ENCODE measurements at places on chromosomes 12 and 14.
A peak's percentile ranks its signal among the peaks of the same experiment; 100 is the strongest.

GRCh38 chr14:31070431-31070830, 44.3 kb upstream of the STRN3 start:
- DNase-seq: no peak

GRCh38 chr14:100788942-100789341, 37.0 kb upstream of the MEG3 start:
- DNase-seq: no peak

GRCh38 chr12:89384050-89384758, 31.9 kb upstream of the DUSP6 start:
- DNase-seq: peak; percentile 88

- no peak for DNase-seq
Measured at GRCh38 chr14:96844857-96845570, 47.8 kb downstream of the VRK1 start.

DNA sequence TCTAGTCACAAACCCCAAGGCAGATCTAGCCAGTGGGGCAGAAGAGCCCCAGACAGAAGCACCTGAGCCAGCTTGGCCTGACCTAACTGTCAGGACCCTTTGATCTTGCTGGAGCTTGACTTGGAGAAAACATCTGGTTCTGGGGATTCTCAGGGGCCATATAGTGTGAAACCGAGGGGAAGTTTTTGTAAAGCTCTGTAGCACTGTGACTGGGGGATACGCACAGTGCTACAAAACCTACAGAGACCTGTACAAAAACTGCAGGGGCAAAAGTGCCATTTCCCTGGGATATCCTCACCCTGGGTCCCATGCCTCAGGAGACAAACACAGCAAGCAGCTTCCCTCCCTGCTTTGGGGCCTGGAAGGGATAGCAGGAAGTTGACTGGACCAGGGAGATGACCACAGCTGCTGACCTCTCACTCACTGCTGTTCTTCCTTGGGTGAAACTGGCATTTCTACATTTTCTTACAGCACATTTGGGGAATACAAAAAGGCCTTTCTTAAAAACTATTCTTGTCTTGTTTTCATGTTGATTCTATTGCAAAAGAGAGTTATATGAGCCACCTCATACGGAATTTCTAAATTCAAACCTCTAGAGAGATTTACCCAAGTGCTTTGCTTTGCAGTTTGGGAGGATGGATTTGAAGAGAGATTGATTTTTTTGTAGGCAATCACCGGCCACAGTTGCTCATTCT, 140.0 kb downstream of the DAD1 start:
- DNase-seq: no peak

GRCh38 chr14:89330236-89331002, 86.6 kb downstream of the FOXN3 start:
- no peak for DNase-seq

DNA sequence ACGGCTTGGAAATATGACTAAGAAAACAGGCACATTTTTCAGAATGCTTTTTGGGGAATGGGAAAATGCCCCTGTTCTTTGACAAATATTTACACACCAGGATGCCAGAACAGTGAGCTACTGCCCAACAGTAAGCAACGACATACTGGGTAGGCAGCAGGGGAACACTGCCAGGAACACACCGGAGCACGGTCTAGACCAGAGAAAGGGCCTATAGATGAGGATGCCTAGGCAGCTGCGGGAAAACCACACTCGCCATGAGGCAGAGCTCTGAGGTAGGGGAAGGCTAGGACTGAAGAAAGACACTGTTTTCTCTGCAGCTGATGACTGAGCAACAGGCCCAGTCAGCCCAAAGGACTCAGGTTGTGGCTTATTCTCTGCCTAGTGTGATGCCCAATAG, 45.9 kb upstream of the COL2A1 start:
- DNase-seq: no peak

DNA sequence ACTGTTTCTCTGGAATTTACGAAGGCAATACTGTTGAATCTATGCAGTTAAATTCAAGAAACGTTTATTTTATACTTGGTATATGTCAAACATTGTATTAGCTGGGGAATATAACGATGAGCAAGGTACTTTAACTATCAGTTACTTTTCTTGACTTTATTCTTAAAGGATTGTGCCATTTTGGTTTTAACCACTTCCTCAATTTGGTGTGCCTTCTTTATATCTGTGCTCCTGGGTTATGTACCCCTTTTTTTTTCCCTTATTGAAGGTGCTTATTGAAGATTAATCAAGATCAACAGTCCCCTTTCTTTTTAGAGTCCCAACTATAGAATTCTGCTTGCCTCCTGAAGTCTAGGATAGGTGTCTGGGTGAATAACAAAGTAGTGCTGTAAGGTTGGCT, 5.8 kb downstream of the RAB21 start:
- DNase-seq: no peak

- DNase-seq: peak; percentile 94
Measured at GRCh38 chr14:100306101-100306997, at the start of gene SLC25A29. Gene SLC25A29 (minus strand): TSS chr14:100306444. CDS start chr14:100306232, 212 bp downstream.

- DNase-seq: no peak
Measured at GRCh38 chr12:45232146-45232755, 16.4 kb downstream of the ANO6 start.

DNA sequence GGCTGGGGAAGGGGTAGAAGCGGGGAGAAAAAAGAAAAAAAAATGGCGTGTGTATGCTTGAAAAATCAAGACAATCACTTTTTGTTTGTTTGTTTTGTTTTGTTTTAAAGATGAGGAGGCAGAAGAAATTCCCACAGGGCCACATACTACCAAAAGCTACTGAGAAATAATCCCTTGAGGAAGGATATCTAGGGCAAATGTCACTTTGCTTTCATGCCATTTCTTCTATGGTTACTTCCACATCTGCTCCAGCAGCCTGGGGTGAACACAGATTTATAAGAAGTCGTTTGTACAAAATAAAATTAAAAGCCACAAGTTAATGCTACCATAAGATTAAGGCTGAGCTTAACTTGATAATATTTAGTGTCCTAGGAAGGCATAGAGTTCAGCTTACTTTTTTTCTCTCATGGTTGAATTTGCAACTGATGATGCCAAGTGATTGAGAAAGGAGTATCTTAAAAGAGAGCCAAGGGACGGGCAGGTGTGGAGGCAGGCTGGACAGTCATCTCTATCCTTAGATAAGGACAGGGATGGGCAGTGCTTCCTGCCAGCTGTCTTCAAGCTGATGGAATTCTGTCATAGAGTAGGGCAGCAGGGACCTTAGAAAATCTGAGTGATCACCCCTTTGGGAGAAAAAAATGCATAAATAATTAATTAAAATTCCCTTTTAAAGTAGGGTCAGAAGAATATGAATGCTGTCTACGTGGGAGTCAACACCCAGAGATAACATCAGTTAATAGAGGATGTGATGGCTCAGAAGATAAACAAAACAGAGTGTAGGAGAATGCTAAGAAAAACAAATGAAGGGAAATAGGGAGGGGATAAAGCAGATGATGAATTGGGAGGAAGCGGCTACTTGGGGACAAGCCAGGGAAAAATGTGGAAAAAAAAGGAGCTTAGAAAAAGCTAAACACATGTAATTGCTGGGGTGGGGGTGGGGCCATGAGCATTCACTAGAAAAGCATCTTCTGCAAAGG, 57.1 kb downstream of the DYRK2 start:
- DNase-seq: no peak

- no peak for DNase-seq
Measured at GRCh38 chr14:22231018-22231417, 358.0 kb downstream of the DAD1 start.

- no peak for DNase-seq
Measured at GRCh38 chr14:29990993-29991392, 63.3 kb upstream of the PRKD1 start.

DNA sequence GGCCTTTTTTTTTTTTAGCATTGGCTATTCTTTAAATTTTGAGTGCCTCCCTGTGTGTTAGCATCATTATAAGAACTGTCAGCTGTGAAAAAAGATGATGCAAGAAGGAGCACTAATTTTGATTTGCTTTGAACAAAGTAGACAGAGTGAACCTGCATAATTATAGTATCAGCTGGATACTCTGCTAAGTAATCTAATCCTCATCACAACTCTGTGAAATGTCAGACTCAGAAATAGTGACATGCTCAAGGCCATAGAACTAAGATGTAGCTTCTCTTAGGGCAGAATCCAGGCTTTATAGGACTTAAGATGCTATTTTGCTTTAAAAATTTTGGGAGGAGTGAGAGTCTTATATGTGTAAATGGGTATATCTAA, 31.9 kb downstream of the FBXO34 start:
- no peak for DNase-seq

DNA sequence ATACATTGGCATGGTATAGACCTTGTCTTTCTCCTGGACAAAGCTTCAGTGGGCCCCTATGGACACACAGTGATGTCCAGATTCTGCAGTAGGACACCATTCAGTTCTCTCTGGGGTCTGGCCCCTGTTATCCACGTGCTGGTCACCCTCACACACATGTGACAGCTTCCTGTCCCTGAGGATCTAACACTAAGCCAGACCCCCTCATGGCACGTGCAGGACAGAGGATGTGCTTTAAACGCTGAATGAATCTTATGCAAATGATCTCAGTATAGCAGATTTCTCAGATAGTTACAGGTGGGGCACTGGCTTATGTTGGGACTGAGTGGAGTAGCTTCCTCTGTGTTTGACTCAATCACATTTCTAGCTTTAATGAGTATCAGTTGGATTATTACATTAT, 33.7 kb downstream of the SLC24A4 start:
- no peak for DNase-seq

DNA sequence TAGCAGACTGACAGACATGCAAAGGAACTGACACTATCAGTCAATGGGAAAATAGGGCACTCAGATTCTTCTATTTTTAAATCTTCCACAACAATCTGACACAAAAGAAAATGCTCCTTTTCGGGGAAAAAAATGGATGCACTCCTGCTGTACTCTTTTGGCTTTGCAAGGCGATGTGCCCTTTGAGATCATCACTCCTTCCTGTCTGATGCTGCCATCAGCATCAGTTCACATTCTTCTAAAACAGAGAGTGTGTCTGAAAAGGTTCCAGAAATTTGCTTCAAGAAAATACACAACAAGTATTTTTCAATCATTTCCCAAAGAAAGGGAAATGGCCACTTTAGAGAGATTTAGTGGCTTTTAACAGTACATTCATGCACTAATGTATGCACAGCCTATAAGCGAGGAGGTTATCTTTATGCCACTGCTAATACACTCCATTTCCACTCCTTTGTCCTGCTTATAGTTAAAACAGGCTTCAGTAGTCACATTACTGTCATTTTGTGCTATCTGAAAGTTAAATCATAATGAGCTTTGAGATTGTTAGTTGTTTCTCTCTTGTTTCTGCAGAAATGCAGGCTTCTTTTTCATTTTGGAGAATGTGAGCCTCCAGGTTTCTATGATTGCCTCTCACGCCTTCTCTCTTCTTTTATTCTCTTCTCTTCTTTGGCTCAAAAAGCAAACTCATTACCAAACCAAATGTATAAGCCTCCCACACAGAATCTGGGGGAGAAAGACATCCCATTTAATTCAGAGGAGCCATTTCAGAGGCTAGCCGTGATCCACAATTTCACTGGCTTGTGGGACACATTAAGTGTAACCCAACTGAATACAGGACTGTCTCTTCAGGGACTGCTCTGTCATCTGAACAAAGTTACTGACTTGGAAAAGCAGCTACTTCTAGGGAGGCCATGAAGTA, 110.9 kb upstream of the CCDC196 start:
- DNase-seq: peak; percentile 45

- DNase-seq: no peak
Measured at GRCh38 chr14:106204063-106204462, 677.7 kb downstream of the TMEM121 start.

DNA sequence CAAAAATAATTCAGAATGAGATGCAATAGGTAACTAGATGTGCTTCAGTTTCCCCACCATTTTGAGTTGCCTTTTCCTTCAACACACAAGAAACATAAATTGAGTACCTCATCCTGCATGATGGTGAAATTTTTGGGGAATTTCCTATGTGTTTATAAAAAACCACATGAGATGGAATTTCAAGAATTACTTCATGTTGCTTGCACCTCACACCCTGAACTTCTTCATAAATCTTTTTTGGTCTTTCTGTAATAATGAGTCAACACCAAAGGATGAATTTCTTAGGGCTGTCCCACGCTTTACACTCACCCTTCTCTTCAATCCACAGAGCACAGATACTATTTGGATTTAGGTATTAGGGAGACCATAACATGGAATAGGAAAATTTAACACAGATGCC, 22.6 kb upstream of the LUM start:
- DNase-seq: no peak

GRCh38 chr12:4719821-4720636, at the start of gene GALNT8:
Gene GALNT8 (plus strand): TSS chr12:4720400. CDS start chr12:4720678, 278 bp downstream.
- DNase-seq: no peak

DNA sequence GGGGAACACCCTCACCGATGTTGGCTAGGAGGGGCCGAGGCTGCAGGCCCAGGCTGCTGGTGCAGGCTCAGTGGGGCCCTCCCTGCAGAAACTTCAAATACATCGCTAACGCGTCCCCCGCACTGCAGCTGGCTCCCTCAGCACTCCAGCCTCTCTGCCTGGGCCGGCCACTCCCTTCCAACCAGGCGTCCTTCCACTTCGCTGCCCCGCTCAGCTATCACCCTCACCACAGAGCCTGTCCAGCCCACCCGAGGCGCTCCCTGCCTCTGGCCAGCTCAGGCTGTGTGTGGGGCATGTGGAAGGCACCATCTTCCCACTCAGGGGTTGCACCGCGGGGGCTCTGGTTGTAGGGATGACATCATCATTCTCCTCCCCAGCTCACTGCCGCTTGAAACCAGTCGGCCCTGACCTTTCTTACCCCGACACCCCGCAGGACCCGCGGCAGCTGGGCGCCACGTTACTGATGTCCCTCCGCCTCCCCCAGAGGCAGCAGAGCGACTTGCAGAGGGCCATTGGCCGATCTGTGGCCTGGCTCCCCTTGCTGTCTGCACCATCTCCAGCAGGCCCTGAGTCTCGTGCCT, 199.9 kb upstream of the RTL1 start:
- no peak for DNase-seq

DNA sequence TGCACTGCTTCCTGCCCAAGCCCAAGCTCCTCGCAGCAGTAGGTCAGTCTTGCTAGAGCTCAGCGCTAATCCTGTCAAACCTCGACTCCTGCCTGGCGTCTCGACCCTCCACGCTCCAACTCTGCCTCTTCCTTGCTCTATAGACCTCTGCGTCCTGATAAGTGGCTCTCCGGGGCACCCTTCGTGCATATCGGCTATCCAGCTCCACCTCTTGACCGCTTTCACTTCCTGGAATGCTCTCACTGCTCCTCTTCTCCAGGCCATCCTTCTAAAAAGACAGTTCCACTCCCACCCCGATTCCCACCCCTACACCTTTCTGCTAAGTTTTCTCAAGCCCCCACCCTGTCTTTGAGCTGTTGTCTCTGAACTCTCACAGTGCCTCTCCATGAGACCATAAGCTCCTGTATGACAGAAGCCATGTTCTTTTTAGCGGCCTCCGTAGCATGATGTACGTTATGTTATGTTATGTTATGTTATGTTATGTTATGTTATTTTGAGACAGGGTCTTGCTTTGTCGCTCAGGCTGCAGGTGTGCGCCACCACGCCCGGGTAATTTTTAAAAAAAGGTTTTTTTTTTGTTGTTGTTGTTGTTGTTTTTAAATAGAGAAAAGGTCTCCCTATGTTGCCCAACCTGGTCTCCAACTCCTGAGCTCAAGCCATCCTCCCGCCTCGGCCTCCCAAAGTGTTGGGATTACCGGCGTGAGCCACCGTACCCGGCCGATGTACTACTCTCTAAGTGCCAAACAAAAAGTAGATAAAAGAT, 601 bp downstream of the COX14 start:
- no peak for DNase-seq

GRCh38 chr14:94867946-94868771, 98.2 kb upstream of the GSC start:
- DNase-seq: peak; percentile 83

Measured in putamen (tissue), 1 donor.